ENCODE measurements at places on chromosomes 1 and 21.

DNA sequence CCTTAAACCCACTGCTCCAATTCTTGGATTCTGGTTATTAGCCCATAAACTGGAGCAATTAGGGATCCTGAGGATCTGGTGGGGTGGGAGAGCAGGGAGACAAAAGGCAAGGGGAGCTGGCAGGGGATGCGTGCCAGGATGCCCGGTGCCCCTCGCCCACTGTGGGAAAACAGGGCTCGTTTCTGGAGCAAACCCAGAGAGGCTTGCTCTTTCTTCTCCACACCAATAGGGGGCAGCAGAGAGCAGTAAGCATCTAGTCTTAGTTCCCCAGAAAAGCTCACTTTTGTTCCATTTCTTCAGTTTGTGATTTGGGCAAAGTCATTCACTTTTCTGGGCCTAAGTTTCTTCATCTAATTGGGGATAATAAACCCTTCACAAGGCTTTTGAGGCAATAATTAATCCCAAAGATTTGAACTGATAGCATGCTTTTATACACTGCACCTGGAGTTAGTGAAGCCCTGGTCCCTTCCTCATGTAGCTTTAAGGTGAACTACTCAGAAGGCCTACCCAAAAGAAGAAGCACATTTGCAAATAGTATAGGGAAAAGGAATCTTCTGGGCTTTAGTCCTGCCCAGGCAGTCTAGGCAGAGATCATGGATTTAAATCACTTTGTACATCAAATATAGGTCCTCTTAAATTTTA is 160.6 kb upstream of the USP24 start:
- H3K27ac ChIP-seq, result no peak overlapping the region
- no peaks in the 10 kb centered on the region for H3K36me3 ChIP-seq
- H3K27me3 ChIP-seq, result no peaks in the 10 kb centered on the region
- peak; percentile 38 for DNase-seq
- no peak overlapping the region for H3K4me3 ChIP-seq

GRCh38 chr1:181779343-181779742 is 282.2 kb downstream of the ZNF648 start:
- H3K27ac ChIP-seq, result no peak overlapping the region
- no peaks in the 10 kb centered on the region for H3K36me3 ChIP-seq
- H3K4me3 ChIP-seq, result no peak overlapping the region
- no peak for DNase-seq

DNA sequence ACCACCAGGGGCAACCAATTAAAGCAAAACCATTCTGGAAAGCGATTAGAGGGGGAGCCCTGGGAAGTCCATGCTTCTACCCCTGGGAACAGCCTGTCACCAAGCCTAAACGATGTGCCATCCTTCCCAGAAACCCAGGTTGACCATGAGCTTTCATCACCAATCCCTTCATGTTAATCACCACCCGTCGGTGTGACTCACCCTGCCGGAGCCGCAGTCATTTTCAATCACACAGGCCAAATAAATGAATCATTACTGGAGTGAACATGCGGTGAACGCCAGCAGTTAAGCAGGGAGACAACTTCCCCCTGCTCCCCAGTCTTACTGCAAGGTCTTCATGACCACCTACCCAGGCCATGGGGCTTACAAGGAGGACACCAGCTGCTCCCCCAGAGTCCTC is 308.8 kb downstream of the AJAP1 start:
- H3K4me3 ChIP-seq, result no peak overlapping the region
- no peaks in the 10 kb centered on the region for H3K36me3 ChIP-seq
- H3K27me3 ChIP-seq, result no peaks in the 10 kb centered on the region
- no peak for DNase-seq
- no peaks in the 10 kb centered on the region for H3K4me1 ChIP-seq

- no peaks in the 10 kb centered on the region for H3K4me1 ChIP-seq
- H3K36me3 ChIP-seq, result no peaks in the 10 kb centered on the region
Measured at GRCh38 chr1:46508757-46509156, 19.1 kb downstream of the DMBX1 start.

GRCh38 chr1:160471253-160471652 is 51.8 kb downstream of the SLAMF6 start:
- no peaks in the 10 kb centered on the region for H3K36me3 ChIP-seq
- H3K27ac ChIP-seq, result no peak overlapping the region
- H3K27me3 ChIP-seq, result no peaks in the 10 kb centered on the region
- no peak for DNase-seq
- no peaks in the 10 kb centered on the region for H3K4me1 ChIP-seq

- no peak for DNase-seq
- H3K27ac ChIP-seq, result no peak overlapping the region
- H3K36me3 ChIP-seq, result peaks cover 6% of the 10 kb centered on the region
- peaks cover 12% of the 10 kb centered on the region for H3K4me1 ChIP-seq
Measured at GRCh38 chr1:43327549-43328292, 9.9 kb upstream of the MPL start.

DNA sequence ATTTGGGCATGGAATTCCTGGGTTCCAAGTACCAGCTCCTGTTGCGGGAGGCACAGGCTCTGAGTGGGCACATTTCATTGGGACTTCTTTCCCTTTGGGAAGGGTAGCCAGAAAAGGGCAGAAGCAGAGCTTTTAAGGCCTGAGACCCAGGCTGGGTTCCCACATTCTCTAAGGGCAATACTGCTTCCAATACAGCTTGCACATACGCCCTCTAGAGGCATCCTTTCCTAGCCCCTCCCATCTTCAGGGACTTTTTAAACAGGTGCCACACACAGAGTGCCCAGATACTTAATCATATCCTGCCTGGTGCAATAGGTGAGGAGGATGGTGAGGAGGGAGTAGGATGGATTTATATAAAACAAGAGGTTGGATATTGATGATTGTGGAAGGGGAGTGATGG is 5.7 kb downstream of the GPR88 start:
- H3K4me3 ChIP-seq, result no peak overlapping the region
- H3K27me3 ChIP-seq, result no peaks in the 10 kb centered on the region
- H3K27ac ChIP-seq, result no peak overlapping the region
- peaks cover 14% of the 10 kb centered on the region for H3K4me1 ChIP-seq

DNA sequence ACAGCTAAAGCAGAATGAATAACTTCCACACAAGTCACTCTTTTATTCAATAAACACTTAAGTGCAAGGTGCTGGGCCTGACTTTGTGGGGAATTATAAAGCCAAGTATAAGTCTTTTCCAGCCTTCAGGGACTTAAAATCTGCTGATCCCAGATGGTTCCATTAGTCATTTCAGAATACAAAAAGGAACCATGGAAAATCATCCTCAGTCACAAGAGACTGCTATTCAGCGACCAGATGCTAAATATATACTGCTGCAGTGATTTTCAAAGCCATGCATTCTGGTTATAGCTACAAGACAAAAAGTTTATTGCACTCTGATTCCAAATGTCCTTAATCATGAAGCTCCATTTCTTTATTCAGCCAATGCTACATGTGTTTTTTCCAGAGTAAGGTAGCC is 25.7 kb downstream of the GLMN start:
- peaks cover 4% of the 10 kb centered on the region for H3K36me3 ChIP-seq
- no peaks in the 10 kb centered on the region for H3K4me1 ChIP-seq
- no peak overlapping the region for H3K4me3 ChIP-seq
- DNase-seq, result no peak

- no peaks in the 10 kb centered on the region for H3K27me3 ChIP-seq
- peak; percentile 85 for DNase-seq
- no peak overlapping the region for H3K4me3 ChIP-seq
- H3K27ac ChIP-seq, result no peak overlapping the region
Measured at GRCh38 chr1:241423541-241424479, 66.8 kb upstream of the RGS7 start.

DNA sequence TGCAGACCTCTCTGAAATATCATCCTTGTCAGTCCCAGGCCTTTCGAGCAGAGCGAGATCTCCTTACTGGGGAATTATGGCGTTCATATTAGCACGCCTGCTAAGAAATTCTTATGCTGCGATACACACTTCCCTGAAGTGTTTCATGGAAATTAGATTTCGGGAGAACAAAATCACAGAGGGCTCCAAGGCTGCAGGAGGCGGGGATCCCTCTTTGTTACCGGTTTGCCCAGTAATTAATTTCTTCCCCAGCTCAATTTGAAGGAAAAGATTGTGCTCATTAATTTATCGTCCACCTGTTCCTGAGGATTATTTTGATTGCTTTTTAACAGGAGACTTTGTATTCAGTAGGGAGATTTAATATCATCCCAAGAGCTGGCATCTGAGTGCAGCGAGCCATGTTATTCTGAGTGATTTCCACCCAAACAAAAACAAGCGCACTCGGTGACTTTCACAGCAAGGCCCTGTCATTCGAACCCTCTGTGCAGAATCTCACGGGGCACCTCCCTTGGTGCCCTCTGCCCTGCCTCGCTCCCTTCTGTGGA is 202.3 kb upstream of the GALNT2 start:
- no peak overlapping the region for H3K4me3 ChIP-seq
- DNase-seq, result no peak
- no peaks in the 10 kb centered on the region for H3K36me3 ChIP-seq
- H3K4me1 ChIP-seq, result no peaks in the 10 kb centered on the region
- H3K27me3 ChIP-seq, result no peaks in the 10 kb centered on the region

- H3K27ac ChIP-seq, result no peak overlapping the region
- H3K4me1 ChIP-seq, result no peaks in the 10 kb centered on the region
- no peaks in the 10 kb centered on the region for H3K36me3 ChIP-seq
Measured at GRCh38 chr1:92244376-92244775, 26.7 kb downstream of the C1orf146 start.

- no peak overlapping the region for H3K4me3 ChIP-seq
- no peaks in the 10 kb centered on the region for H3K4me1 ChIP-seq
- H3K36me3 ChIP-seq, result peaks cover 13% of the 10 kb centered on the region
- H3K27me3 ChIP-seq, result no peaks in the 10 kb centered on the region
Measured at GRCh38 chr1:100955322-100955721, 59.4 kb downstream of the SLC30A7 start.

Measured in upper lobe of left lung (tissue), 6 donors.